ENCODE measurements at places on chromosomes 1 and 21.

- no peak for DNase-seq
These were observed 155.8 kb downstream of the TRIM33 start for GRCh38 chr1:114355240-114355639.

GRCh38 chr1:66540434-66541032, 6.6 kb downstream of the SGIP1 start:
- DNase-seq, result no peak

GRCh38 chr1:54471588-54471987, 65.4 kb upstream of the SSBP3 start:
- DNase-seq, result no peak

DNA sequence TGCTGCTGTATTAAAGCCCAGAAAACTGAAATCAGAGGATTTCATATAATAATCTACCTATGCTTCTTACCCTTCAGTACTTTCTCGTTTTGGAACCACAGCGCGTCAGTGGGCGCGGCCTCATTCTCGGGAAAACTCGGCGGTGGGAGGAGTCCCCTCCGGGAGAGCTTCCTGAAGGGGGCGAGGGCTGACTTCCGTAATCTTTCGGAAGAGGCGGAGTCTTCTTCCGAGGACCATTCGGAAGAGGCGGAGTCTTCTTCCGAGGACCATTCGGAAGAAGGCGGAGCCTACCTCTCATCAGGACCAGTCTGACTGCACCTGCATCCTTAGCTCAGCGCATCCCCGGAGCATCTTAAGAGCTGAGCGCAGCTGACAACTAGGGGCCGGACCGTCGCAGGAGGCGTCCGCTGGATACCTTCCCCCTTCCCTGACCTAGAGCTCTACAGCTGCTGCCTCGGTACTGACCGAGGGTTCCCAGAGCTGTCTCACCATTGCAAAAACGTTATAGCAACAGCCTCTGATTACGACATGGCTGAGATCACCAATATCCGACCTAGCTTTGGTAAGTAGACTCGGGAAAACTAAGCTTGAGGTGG, at the start of gene SYT11:
Gene SYT11 (plus strand): TSS at position 334 of the 596 bp plus-strand sequence. CDS start 195 bp downstream, at position 529.
- DNase-seq, result peak; percentile 92

GRCh38 chr21:18477043-18477442, 73.5 kb upstream of the TMPRSS15 start:
- no peak for DNase-seq

GRCh38 chr1:29465755-29466154, 229.4 kb downstream of the PTPRU start:
- no peak for DNase-seq

- DNase-seq, result no peak
These were observed 8.3 kb downstream of the WARS2 start for GRCh38 chr1:119132179-119132578.

DNA sequence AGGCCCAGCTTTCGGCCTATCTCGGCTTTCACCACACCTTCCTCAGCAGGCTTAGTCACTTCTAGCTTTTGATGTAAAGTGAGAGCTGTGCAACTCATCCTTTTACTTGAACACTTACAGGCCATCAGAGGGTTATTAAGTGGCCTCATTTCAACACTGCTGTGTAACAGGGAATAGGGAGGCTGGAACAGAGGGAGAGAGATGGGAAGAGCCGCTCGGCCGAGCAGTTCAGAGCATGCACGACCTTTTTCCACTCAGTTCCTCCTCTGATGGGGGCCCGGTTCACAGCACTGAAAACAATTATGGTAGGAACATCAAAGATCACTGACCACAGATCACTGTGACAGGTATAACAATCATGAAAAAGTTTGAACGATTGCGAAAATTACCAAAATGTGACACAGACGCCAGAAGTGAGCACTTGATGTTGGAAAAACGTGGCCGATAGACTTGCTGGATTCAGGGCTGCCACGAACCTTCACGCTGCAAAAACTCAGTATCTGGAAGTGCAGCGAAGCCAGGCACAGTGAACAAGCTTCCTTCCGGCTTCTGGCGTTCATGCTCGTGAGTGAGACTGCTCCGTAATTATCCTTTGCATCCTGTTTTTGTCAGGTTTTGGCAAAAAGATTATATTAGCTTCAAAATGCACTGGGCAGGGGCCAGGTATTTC, 28.6 kb downstream of the AGPAT3 start:
- DNase-seq, result peak; percentile 33

GRCh38 chr1:215345766-215346165, 221.3 kb upstream of the KCTD3 start:
- DNase-seq, result no peak

GRCh38 chr1:177567393-177567792, 396.6 kb downstream of the BRINP2 start:
- DNase-seq, result no peak

- peak; percentile 70 for DNase-seq
These were observed 18.7 kb downstream of the CNTN2 start for GRCh38 chr1:205061665-205062069.

GRCh38 chr1:33087677-33088076, 6.7 kb downstream of the AZIN2 start:
- DNase-seq, result no peak

GRCh38 chr1:13554798-13555197, 28.8 kb upstream of the PDPN start:
- no peak for DNase-seq

DNA sequence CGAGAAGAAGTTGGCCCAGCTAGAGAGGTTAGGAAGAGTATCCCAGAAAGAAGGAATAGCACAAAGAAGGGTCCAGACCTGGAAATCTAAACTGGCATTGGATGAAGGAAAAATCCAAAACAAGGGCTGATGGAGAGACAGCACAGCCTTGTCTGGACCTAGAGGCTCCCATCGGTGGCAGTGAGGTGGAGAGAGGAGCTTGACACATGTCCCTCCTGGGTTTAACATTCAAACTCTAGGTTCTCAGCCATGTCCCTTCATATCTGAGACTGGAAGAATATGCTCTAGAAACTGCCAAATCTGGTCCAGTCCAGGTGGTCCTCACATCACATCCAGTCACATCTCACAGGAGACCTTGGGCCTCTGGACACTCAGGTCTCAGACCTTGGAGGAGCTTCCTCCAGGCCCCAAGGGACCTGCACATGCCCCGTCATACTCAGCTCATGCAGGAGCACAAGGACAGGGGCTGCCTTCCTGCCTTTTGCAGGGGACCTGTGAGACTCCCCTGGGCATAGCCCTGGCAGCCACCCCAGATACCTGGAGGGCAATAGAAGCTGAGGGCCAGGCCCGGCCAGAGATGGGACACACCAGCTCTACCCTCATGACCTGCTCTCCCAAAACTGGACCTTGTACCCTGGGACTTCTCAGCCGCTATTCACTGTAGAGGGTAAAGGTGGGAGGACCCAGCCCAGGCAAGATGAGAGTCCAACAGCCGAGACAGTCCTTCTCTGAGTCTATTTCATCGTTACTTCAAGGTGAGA, 7.5 kb downstream of the TMEM125 start:
- no peak for DNase-seq

GRCh38 chr21:32298148-32298559, 501 bp upstream of the MRAP start:
- no peak for DNase-seq

GRCh38 chr21:41817228-41817627, 50.4 kb upstream of the RIPK4 start:
- peak; percentile 27 for DNase-seq

DNA sequence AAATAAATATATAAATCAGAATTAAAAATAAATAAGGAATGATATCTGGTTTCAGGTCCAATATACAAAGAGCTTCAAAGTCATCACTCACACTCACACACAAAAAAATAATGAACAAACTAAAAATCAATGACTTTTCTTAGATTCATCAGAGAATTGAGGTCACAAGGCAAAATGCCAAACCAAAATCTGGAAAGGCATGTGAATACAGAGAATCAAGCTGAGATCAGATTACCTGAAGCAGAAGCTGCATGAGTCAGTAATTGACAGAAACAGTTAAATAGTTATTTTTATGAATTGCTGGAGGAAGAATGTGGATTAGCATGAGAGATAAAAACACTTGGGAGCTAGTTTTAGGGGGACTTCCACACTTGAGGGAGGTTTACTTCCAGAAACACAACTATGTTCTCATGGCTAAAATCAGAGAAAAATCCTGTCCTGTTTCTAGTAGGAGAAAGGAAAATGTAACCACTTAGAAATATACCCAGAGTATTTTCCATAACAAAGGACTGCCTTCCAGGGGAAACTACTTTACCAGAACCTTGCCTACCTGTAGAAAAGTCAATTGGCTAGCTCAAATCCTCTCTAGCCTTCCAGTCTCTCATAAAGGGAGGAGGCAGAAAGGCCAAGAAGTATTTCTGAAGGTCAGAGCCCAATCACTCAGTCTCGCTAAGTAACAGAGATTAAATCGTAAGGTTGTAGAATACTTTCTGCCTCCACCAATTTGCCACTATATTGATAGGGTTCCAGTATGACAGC, 536.6 kb upstream of the NR5A2 start:
- DNase-seq, result no peak

GRCh38 chr21:17921579-17922530, 102.7 kb upstream of the C21orf91 start:
- DNase-seq, result no peak

DNA sequence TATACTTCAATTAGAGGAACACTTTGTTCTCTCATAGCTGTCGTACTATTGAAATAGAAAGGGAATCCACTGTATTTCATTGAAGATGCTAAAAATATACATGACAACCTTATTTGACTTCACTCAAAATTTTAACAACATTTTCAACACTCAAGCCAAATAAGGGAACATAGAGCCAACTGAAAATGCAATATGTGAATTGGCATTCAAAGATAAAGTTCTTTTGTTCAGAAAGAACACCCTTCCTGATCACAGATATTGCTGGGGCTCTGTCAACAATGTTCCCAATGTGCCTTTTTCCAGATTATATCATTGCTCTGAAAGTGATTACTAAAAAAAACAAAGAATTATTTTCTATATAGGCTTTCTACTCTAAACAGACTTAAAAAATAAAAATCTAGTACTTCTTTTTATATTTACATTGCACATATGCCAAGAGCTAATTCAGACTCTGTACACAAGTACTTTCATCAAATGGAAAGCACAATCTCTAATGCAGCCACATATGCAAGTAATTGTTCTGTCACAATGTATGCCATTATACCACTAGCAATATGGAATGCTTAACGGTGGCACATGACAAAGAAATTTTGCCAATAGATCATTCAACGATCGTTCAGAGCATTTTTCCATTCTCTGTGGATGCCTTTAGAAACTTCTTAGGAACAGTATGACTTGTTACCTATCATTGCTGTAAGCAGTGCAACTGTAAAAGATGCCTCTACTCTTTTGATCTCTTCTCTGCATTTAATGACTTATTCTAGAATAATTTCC, 171.0 kb downstream of the EIF4G3 start:
- no peak for DNase-seq

DNA sequence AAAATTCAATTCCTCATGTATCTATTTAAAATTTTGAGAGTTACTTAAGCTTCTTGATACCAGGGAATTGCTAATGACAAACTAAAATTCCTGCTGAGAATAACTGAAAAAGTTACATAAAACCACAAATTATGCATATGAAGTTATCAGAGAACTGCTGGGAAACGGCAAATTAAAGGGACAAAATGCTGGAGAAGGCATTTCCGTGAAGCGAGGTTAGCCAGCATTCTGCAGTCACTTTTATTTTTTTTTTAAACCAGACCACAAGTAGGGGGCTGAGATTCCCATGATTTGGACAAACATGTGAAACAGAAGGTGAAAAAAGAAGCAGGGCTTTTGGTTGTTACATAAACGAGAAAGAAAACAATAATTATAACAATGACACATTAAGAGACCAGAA, 737.6 kb upstream of the CHRM3 start:
- DNase-seq, result no peak

DNA sequence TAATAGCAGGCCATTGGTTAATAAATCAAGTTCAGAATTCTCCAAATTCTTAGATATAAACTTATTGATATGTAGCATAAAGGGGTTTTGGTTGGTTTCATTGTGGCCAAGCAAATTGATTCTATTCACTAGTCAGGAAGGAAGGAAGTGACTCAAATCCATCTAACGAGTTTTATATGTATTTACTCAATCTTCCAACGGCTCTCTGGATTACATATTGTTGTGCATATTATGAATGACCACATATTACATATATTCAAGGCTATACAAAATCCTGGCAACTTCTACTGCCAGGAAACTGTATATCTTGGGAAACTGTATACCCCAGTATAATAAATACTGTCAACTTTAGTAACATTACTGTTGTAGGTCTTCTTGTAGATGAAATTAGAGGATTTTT, 20.1 kb upstream of the PDE4B start:
- no peak for DNase-seq

DNA sequence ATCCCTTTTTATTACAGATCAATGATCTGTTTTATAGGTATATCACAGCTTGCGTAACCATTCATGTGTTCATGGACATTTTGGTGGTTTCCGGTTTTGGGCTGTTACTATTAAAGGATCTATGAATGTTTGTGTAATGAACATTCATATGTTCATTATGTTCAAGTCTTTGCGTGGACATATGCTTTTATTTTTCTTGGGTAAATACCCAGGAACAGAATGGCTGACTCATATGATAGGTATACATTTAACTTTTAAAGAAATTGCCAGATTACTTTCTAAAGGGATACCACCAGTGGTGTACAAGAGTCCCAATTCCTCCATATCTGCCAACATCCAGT, 73.7 kb downstream of the SPATA46 start:
- DNase-seq, result no peak

- no peak for DNase-seq
These were observed 43.3 kb downstream of the LRRC53 start for GRCh38 chr1:74468982-74469603.

DNA sequence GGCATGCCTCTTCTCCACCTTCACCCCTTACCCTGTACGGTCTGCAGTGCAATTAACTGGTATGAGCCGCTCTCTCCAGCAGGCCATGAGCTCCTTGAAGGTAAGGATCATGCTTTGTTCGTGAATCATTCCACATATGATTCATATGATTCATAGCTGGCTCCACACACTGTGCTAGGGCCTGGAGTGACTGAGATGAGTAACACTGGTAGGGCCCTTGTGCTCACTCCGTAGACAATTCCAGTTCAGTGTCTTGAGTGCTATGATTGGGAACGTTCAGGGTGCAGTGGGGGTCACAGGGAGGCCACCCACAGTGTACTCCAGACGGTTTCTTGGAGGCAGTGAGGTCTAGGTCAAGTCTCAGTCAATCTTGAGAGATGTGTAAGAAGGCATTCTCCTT, 239.8 kb downstream of the LMX1A start:
- no peak for DNase-seq

DNA sequence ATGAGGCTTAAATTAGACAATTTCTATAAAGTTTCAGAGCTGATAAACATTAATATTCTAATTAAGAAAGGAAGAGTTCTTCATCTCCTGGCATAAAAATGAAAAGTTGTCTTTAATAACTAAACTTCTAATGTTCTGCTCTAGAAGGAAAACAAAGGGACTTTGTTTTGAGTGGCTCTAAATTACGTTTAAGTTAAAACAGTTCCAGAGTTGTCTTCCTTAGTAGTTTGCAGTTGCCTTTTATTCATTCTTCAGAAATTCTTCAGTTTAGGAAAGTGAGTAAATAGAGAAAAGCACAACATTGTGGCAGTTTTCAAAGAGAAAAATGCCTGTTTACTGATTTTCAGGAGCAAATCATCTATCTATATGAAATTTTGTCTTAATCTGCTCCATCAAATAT, 86.9 kb downstream of the TTC3 start:
- DNase-seq, result no peak

All from stimulated activated naive CD8-positive, alpha-beta T cell treated with anti-CD3 and anti-CD28 coated beads, Interleukin-15, amount 100 ng/mL, for 72 hours (primary cell).